ENCODE measurements at places on chromosomes 4 and X.

DNA sequence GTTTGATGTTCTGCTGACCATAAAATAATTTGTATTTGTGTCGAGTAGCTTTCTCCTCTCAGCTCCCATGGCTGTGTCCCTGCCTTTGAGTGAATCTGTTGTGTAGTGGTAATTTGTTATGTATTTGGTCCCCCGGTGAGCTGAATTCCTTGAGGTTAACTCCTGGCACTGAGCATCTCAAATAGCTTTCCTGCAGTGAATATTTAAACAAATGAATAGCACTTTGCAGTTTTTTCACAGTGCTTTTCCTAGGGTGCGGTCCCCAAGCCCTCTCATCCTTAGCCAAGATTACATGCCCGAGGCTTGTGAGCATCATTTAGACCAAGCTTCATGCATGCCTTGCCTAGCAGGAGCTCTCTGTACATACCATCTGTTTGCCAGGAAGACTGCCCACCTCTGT, 74.2 kb downstream of the CLDN34 start:
- DNase-seq = no peak

DNA sequence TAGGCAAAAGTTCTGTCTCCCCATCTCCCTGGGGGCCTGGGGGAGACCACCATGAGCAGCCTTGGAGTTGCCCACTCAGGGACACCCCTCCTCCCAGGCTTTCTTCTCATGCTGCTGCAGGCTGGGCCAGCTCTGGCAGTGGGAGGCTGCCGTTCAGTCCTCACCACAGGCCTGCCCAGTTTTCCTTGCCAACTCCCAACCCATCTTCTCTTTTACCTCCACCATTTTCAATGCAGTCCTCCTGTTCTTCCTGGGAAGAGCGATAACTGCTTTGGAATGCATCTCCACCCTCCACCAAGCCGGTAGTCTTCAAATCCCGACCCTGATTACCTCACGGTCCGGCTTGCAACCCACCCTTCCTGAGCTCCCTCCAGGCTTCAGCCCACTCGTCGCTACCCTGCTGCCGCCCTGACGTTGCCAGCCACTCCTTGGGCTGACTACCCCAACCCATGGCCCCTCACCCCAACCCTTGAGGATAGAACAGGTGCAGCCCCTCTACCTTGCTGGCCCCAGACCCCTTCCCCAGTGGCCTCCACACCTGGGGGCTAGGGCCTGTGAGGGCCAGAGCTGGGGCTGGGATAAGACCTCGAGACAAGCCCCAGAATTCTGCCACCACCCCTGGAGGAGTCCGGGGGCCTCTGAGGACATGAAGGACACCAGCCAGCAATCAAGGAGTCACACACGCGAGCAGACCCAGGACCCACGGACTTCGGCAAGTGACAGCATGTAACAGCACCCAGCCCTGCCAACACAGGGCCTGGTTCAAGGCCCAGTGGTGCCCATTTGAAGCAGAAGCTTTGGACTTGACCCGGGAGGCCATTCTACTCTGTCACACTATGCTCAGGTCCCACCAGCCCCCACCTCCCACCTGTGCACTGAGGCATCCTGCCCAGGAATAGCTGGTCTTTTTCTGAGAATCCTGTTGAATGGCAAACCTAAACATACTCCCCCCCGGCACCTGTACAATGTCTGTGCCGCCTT, 9.2 kb downstream of the WDR1 start:
- no peak for DNase-seq

- DNase-seq = no peak
Observed at GRCh38 chr4:159487284-159487747, 384.4 kb downstream of the RAPGEF2 start.

- DNase-seq = no peak
Observed at GRCh38 chrX:16316331-16316730, 149.1 kb downstream of the MAGEB17 start.

GRCh38 chrX:18877469-18877868, 106.4 kb downstream of the PHKA2 start:
- no peak for DNase-seq

GRCh38 chr4:3502941-3503936, 29.0 kb downstream of the LRPAP1 start:
- no peak for DNase-seq

DNA sequence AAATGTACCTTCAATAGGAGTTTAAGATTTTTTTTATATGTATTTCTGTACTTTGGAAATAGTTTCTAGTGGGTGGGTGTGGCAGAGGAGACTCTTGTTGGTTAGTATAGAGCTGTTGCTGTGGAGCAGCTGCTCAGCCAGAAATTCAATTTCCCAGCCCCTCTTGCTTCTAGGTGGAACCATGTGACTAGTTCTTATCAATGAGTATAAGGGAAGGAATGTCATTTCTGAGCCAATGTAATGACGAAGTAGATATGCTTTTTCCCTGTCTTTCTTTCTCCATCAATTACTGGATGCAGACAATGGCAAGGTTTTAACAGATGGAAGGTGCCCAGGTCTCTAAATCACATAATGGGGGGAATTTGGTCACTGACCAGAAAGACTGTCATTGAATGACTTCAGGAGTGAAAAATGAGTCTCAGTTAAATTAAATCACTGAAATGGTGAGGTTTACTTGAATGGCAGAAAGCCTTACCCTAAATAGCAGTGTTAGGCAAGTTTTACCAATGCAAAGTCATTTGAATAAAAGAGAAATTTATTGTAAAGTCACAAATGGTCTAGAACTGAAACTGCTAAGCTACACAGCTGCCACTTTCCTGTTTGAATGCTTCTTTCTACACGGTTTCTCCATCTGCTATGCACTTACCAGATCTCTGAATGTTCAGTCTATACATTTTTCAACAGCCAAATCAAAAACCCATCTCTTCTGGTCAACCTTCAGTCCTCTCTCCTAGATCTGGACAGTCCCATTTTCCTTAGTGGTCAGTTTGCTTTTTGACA, 795.4 kb upstream of the MAGEB2 start:
- no peak for DNase-seq

DNA sequence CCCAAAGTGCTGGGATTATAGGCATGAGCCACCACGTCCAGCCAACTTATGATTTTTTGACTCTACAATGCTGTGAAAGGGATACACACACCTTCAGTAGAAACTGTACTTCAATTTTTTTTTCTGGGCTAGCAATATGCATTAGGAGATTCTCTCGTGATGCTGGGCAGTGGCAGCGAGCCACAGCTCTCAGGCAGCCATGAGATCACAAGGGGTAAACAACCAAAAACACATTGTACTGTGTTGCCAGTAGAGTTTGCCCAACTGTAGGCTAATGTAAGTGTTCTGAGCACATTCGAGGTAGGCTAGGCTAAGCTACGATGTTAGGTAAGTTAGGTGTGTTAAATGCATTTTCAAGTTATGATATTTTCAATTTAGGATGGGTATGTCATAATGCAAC, 25.7 kb downstream of the RAB33A start:
- DNase-seq = no peak

- no peak for DNase-seq
Observed at GRCh38 chr4:150510176-150510865, 71.6 kb upstream of the MAB21L2 start.

DNA sequence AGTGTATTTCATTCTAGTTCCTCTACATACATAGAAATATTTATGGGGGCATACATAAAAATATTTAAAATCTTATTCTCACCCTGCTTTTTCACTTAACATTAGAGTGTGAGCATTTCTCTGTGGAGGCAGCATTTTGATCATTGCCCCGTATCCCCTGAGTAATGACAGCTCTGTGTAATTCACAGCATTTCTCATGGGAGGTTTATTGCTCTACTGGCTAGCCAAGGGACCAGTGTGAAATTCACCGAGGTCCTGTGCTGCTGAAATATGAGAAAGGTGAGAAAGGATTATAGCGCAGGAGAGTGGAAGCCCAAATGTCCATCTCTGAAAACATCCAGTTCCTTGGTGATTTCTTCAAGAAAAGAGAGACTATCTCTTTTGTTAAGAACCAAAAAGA, 22.9 kb downstream of the PDGFC start:
- DNase-seq = no peak

DNA sequence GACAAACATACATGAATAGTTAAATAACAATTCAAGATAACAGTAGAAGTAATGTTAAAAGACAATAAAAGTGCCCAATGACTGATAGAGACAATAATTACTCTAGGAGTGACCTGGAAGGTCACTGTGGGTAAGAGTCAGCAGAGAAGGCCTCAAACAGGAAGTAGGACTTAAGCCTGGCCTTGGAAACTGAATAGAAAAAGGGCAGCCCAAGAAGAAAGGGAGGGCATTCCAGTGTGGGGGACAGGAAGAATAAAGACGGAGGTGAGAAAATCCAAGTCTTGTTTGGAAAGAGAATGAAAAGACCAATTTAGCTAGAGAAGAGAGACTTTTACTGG, 6.0 kb downstream of the P2RY4 start:
- no peak for DNase-seq

DNA sequence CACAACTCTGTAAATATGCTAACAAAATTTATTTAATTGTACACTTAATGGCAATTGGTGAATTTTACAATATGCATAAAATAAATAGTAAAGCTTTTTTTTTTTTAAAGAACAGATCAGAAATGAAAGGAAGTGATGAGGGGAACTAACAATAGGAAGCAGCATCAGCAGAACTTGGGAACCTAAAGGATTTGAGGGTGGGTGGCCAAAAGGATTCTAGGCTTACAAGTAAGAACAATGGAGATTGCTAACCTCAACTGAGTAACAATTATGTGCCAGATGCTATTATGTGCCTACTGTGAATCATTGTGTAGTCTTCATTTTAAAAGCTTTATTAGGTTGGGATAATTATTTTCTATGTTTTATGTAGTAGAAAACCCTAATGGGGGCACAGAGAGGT, 185.2 kb downstream of the LDB2 start:
- DNase-seq = no peak

DNA sequence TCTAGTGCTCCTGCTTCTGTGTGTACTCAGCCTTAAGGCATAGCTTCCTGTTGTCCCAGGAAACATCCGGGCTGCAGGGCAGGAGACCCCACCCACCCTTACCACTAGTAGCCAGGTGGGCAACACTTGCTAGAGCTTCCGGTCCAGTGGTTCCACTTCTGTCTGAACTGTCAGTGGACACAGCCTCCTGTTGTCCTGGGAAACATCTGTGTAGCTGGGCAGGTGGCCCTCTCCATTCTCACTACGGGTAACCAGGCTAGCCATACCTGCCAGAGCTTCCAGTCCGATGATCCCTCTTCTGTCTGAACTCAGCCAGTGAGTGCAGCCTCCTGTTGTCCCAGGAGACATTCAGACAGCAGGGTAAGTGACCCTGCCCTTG, 372.2 kb downstream of the INPP4B start:
- no peak for DNase-seq

GRCh38 chrX:2489446-2490445, 11.0 kb downstream of the DHRSX start:
- no peak for DNase-seq

DNA sequence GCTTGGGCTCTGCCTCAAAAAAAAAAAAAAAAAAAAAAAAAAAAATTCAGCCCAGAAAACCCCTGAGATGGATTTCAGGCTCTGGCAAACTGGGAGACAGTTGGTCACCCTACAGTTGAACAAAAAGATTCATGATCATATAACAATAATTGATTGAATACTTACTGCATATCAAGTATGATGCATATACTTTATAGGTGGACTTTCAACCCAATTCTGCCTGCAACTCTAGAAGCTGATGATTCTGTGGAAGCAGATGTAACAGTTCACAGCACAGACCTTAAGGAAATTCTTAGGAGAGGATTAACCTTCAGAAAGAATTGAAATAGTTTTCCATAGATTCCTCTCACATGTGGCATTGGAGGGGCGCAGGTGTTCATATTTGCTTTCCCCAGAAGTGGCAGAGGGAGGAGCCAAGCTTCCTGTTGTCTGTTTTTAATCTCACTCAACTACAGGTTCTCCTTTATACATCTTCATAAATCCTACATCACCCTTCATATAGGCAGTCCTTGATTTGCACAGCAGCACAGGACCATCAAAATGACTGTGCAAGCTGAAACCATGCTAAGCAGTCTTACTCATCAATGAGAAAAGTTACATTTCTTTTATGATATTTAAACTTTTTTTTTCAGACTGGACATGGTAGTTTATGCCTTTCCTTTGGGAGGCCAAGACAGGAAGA, 149.4 kb upstream of the KLF3 start:
- no peak for DNase-seq

GRCh38 chr4:36280555-36280954, 861 bp upstream of the DTHD1 start:
- DNase-seq = no peak

- no peak for DNase-seq
Observed at GRCh38 chr4:149784018-149784417, 31.6 kb downstream of the IQCM start.

- peak; percentile 76 for DNase-seq
Observed at GRCh38 chr4:6716018-6716911, at the start of gene BLOC1S4. Gene BLOC1S4, plus strand, starts transcription at chr4:6716174. Its CDS starts 36 bp downstream, at chr4:6716210.

GRCh38 chr4:64876021-64876420, 466.8 kb upstream of the TECRL start:
- DNase-seq = no peak

GRCh38 chrX:119539872-119540271, 25.3 kb downstream of the STEEP1 start:
- DNase-seq = no peak

DNA sequence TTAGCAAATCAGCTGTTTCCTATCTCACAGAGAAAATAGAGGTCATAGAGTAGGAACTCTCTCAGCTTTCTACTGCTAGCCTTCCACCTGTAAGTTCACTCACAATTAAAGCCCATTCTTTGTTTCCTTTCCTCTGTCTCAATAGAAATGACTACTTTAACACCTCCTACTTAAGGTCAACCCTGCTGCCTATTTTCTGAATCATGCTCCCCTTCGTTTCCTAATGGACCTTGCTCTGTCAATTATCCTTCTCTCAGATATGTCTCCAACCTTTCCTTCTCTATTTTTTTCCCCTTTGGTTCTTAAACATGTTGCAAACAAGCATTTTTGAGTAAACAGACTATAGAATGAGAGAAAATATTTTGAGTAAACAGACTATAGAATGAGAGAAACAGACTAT, 5.1 kb upstream of the PAQR3 start:
- no peak for DNase-seq

- no peak for DNase-seq
Observed at GRCh38 chr4:1658146-1658545, 26.0 kb downstream of the FAM53A start.

- DNase-seq = no peak
Observed at GRCh38 chr4:120549011-120549570, 373.4 kb downstream of the PRDM5 start.

DNA sequence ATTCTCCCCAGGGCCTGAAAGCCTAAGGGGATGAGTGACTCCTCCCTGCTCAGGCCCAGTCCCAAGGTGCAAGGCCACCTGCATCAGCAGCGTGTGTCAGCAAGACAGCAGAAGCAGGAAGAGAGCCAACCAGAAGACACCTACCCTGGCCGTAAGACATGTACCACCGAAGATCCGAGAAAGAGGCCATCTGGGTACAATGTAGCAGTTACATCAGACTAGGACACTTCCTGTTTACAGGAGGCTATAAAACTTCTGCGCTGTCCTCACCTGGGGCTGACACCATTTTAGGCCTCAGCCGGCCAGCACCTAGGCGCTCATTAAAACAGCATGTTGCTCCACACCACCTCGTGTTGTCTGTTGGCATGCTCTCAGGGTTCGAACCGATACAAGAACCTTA, 19.1 kb upstream of the HERC6 start:
- no peak for DNase-seq

- no peak for DNase-seq
Observed at GRCh38 chrX:71941776-71942175, 31.1 kb downstream of the NHSL2 start.
